Effector memory CD4-positive, alpha-beta T cell (primary cell): ENCODE measurements at places on chromosomes 2 and 18.

GRCh38 chr2:231717281-231718171 is 9.2 kb downstream of the PTMA start:
- no peaks in the 10 kb centered on the region for H3K36me3 ChIP-seq
- H3K4me1 ChIP-seq = peaks cover 11% of the 10 kb centered on the region
- no peaks in the 10 kb centered on the region for H3K27me3 ChIP-seq
- H3K4me3 ChIP-seq = no peak overlapping the region

GRCh38 chr18:31229829-31230228 is 67.2 kb upstream of the DSC1 start:
- no peaks in the 10 kb centered on the region for H3K4me1 ChIP-seq
- H3K4me3 ChIP-seq = no peak overlapping the region
- no peaks in the 10 kb centered on the region for H3K27me3 ChIP-seq
- no peak overlapping the region for H3K27ac ChIP-seq
- DNase-seq = no peak

DNA sequence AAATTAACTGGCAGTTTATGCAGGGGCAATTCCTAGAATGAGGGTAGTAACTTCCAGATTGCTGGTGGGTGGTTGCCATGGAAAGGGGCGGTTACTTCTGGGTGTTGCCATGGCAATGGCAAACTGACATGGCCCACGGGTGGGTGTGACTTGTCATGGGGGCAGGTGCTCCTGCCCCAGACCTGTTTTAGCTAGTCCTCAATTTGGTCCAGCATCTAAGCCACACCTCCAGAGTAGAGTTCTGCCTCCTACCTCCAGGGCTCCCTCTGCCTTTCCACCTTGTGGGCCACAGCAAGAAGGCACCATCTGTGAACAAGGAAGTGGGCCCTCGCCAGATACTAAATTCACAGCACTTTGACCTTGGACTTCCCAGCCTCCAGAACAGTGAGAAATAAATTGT is 148.7 kb downstream of the TFCP2L1 start:
- H3K27ac ChIP-seq = no peak overlapping the region
- no peaks in the 10 kb centered on the region for H3K36me3 ChIP-seq
- H3K4me3 ChIP-seq = no peak overlapping the region
- H3K4me1 ChIP-seq = no peaks in the 10 kb centered on the region
- DNase-seq = no peak
- H3K27me3 ChIP-seq = no peaks in the 10 kb centered on the region

GRCh38 chr18:57270156-57270555 is 82.2 kb upstream of the ST8SIA3 start:
- H3K27ac ChIP-seq = no peak overlapping the region
- no peaks in the 10 kb centered on the region for H3K36me3 ChIP-seq
- no peak overlapping the region for H3K4me3 ChIP-seq
- H3K27me3 ChIP-seq = no peaks in the 10 kb centered on the region

DNA sequence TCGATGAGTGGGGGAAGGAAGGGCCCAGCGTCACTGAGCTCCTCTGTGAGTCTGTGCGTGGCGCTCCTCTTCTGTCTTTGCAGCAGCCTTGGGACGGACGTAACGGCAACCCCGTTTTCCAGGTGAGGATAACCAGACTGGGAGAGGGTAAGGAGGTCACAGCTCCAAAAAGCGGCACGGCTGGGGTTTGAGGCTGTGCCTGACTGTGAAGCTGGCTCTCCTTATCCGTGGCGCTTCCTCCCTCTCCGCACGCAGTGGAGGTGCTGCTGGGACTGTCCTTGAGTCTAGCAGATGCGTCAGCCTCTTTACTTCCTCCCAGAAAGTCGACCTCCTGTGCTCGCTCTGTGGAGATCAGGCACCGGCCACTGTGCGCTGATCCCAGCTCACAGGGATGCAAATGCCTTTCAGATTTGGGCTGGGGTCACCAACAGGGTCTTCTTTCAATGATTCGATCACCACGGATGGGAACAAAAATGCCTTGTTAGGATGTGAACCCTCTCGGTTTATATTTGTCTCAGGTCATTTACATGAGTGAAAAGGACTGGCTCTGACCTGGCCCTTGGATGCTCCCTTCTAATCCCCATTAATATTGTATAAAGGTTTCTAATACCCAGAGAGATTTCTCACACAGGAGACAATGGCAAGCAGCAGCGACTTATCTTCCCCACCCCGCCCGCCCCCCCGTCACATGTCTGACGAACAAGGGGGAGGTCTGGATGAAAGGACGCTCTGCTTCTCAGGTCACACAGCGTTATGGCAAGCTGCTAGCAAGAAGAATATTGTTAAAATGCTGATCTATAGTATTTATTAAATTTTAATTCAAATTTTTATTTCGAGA is 30.1 kb upstream of the E2F6 start:
- no peak overlapping the region for H3K27ac ChIP-seq
- no peak for DNase-seq
- no peaks in the 10 kb centered on the region for H3K36me3 ChIP-seq

DNA sequence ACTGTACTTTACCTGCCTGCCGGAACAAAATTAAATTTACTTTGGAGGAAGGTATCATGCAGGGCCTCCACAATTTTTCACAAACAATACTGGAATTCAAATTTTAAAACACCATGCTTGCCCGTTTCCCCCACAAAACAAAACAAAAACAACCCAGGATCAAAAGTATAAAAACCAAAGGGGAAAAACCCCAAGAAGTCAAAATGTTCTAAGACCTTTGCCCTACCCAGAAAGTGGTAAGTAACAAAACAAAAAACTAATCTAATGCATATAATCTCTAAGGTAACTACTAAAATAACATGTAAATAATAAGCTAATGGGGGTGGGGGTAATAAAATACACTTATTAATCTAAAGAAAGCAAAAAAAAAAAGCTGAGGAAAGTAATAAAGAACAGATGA is 60.5 kb downstream of the CUL3 start:
- H3K27me3 ChIP-seq = no peaks in the 10 kb centered on the region
- H3K4me3 ChIP-seq = peak overlapping the region; percentile 5
- no peak for DNase-seq
- no peaks in the 10 kb centered on the region for H3K36me3 ChIP-seq

GRCh38 chr18:54280220-54280569 is 10.9 kb downstream of the POLI start:
- no peak overlapping the region for H3K4me3 ChIP-seq
- no peak overlapping the region for H3K27ac ChIP-seq
- H3K27me3 ChIP-seq = no peaks in the 10 kb centered on the region
- H3K4me1 ChIP-seq = no peaks in the 10 kb centered on the region
- peaks cover 12% of the 10 kb centered on the region for H3K36me3 ChIP-seq

DNA sequence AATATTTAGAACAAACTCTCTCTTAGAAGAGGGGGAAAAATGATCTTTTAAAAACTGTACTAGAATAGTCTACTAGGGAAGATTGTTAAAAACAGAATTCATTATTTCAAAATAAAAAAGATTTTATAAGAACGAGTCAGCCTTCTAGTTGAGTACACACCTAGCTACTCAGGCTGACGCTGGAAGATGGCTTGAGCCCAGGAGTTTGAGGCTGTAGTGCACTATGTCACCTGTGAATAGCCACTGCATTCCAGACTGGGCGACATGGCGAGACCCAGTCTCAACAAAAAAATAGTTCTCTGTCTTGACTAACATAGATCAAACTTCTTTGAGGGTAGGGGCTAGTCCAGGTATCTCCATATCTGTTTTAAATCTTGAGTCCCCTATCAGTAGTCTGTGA is 33.9 kb downstream of the ERLEC1 start:
- no peak overlapping the region for H3K4me3 ChIP-seq
- no peak for DNase-seq
- H3K27me3 ChIP-seq = no peaks in the 10 kb centered on the region
- H3K4me1 ChIP-seq = no peaks in the 10 kb centered on the region
- peaks cover 10% of the 10 kb centered on the region for H3K36me3 ChIP-seq

DNA sequence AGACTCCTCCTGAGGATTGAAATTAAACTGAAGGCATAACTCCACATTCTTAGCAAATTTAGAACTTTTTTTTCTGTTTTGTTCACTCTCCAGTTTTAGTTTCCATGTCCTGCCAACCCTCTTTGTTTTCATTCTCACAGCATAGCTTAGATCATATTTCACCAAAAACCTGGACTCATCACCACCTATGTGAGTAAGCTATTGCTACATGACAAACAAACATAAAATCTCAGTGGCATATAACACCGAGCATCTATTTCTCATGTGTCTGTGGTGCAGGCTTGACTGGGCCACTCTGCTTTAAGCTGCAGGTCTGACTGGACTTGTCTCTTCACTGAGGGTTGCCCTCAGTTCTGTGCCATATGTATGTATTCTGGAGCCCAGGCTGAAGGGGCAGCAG is 385.2 kb downstream of the ARHGAP15 start:
- DNase-seq = no peak
- no peak overlapping the region for H3K27ac ChIP-seq
- H3K4me1 ChIP-seq = no peaks in the 10 kb centered on the region
- H3K4me3 ChIP-seq = no peak overlapping the region
- peaks cover 45% of the 10 kb centered on the region for H3K36me3 ChIP-seq

GRCh38 chr2:85187069-85187468 is 53.9 kb downstream of the TCF7L1 start:
- no peak for DNase-seq
- H3K4me3 ChIP-seq = no peak overlapping the region
- H3K4me1 ChIP-seq = no peaks in the 10 kb centered on the region
- no peaks in the 10 kb centered on the region for H3K36me3 ChIP-seq
- no peaks in the 10 kb centered on the region for H3K27me3 ChIP-seq

DNA sequence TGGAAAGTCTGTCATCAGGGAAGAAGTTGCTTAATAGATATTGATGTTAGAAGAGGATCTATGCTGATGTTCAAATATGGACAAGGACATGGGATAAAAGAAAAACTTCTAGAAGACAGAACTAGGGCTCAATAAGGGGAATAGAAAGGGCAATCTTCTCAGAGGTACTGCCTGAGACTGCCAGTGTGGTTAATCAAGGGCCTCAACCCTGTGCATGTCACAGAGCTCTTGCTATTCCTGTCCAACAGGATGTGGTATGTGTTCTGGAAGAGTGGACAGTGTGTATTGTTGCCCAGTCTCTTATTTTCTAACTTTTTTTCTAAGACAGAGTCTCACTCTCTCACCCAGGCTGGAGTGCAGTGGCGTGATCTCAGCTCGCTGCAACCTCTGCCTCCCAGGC is 27.8 kb upstream of the RNF125 start:
- no peaks in the 10 kb centered on the region for H3K4me1 ChIP-seq
- no peak overlapping the region for H3K4me3 ChIP-seq
- no peak for DNase-seq
- no peaks in the 10 kb centered on the region for H3K27me3 ChIP-seq
- no peaks in the 10 kb centered on the region for H3K36me3 ChIP-seq

DNA sequence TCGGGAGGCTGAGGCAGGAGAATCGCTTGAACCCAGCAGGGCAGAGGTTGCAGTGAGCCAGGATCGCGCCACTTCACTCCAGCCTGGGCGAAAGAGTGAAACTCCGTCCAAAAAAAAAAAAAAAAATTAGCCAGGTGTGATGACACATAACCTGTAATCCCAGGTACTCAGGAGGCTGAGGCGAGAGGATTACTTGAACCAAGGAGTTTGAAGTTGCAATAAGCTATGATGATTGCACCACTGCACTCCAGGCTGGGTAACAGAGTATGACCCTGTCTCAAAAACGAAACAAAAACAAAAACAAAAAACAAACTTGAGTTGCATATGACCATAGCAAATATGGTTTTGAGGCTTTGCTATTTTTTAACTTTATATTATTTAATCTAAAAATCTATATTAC is 25.8 kb downstream of the SANBR start:
- no peaks in the 10 kb centered on the region for H3K4me1 ChIP-seq
- no peak overlapping the region for H3K4me3 ChIP-seq
- H3K27me3 ChIP-seq = no peaks in the 10 kb centered on the region
- H3K27ac ChIP-seq = no peak overlapping the region
- no peaks in the 10 kb centered on the region for H3K36me3 ChIP-seq
- no peak for DNase-seq

DNA sequence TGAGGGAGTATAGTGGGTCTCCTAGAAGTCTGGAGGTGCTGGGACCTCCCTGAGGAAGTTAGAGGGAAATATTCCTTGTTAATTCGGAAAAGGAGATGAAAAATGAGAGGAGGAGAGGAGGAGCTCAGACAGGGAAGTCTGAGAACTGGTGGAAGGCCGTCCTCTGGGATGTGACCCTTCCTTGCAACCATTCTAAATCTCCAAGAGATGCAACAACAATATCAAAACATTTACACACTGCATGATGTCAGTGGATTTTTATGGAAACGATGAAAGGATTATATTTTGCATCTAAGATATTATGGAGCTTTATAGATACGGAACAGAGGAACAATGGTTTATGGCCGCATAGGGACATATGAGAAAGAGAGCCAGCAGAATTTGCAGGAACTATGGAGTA is 49.8 kb upstream of the COBLL1 start:
- H3K27ac ChIP-seq = no peak overlapping the region
- H3K4me1 ChIP-seq = no peaks in the 10 kb centered on the region
- no peak for DNase-seq
- no peaks in the 10 kb centered on the region for H3K36me3 ChIP-seq
- H3K4me3 ChIP-seq = no peak overlapping the region

DNA sequence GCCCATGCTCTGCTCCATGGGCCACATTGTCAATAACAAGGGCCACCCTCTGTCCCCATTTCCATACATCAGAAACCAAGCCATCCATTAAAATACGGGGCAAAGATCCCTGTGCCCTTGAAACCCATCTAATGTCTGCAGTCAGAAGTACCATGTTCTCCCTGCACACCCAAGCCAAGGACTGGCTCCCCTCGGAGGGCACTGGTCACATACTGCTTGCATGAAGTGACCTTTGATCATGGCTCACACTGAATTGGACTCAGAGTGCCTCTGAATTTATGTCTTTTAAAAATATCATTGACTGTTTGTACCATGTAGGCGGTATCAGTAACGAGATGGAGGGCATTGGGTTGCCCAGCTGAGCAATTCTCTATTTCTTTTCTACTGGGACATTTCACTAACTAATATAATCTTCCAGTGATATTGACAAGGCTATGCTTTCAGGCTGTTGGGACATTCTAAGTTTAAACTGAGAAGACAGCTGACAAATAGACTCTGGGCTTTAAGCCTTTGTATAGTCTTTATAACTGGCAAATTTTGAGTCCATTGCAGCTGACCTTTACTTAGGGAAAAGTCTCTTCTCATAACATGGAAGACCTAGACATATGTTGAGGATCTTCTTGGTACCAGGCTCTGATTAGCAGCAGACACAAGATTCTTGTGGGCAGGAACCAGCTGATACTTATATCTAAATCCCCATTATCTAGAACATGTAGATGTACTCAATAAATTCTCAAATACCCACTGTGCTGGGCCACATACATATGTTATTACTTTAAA is 214.3 kb downstream of the MYCN start:
- H3K27ac ChIP-seq = no peak overlapping the region
- H3K36me3 ChIP-seq = no peaks in the 10 kb centered on the region
- H3K4me3 ChIP-seq = no peak overlapping the region
- H3K4me1 ChIP-seq = no peaks in the 10 kb centered on the region
- H3K27me3 ChIP-seq = no peaks in the 10 kb centered on the region

- no peak overlapping the region for H3K4me3 ChIP-seq
- H3K27ac ChIP-seq = no peak overlapping the region
- H3K36me3 ChIP-seq = no peaks in the 10 kb centered on the region
- H3K4me1 ChIP-seq = no peaks in the 10 kb centered on the region
- H3K27me3 ChIP-seq = no peaks in the 10 kb centered on the region
These were observed 19.9 kb upstream of the SPRED2 start for GRCh38 chr2:65452150-65452895.

- H3K4me1 ChIP-seq = peaks cover 4% of the 10 kb centered on the region
- H3K27ac ChIP-seq = no peak overlapping the region
- H3K27me3 ChIP-seq = peaks cover 23% of the 10 kb centered on the region
- no peak for DNase-seq
- H3K36me3 ChIP-seq = no peaks in the 10 kb centered on the region
These were observed 2.8 kb upstream of the DIPK1C start for GRCh38 chr18:74459889-74460288.

GRCh38 chr2:138228101-138228500 is 263.8 kb downstream of the HNMT start:
- no peaks in the 10 kb centered on the region for H3K27me3 ChIP-seq
- H3K4me1 ChIP-seq = no peaks in the 10 kb centered on the region
- no peak overlapping the region for H3K27ac ChIP-seq
- no peak overlapping the region for H3K4me3 ChIP-seq
